ENCODE measurements at places on chromosomes 12 and 14.

- no peak for DNase-seq
Observed at GRCh38 chr12:67594888-67595287, 53.7 kb upstream of the DYRK2 start.

DNA sequence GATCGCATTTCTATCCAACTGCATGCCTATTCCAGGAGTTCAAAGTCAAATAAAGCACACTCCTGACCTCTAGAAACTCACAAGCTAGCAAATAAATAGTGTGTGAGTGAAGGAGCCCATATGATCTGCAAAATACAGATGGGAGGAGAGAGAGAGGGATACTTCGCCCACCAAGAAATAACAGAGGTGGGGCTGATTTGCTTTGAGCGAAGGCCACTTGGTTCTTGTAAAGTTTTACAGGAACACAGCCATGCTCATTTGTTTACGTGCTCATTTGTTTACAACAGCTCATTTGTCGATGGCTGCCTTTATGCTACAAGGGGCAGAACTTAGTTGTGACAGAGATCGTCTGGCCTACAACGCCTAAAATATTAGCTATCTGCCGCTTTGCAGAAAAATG is 63.4 kb upstream of the GPATCH2L start:
- no peak for DNase-seq

DNA sequence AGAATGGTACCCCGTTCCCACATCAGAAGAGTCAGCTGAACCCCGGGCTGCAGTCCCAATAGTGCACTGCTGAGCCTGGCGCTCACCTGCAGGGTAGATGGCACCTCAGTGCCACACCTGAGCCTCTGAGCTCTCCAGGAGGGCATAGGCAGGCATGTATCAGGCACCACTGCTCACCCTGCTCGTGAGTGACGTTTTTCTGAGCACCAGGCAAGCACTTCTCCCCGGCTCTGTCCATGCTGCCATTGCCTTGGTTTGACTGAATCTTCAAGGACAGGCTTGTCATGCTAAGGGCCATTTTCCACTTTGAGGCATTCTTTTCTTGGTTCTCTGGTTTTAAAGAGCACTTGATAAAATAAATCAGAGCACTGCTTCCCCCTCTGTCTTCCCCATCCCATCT is 161.6 kb upstream of the PRMT8 start:
- no peak for DNase-seq

DNA sequence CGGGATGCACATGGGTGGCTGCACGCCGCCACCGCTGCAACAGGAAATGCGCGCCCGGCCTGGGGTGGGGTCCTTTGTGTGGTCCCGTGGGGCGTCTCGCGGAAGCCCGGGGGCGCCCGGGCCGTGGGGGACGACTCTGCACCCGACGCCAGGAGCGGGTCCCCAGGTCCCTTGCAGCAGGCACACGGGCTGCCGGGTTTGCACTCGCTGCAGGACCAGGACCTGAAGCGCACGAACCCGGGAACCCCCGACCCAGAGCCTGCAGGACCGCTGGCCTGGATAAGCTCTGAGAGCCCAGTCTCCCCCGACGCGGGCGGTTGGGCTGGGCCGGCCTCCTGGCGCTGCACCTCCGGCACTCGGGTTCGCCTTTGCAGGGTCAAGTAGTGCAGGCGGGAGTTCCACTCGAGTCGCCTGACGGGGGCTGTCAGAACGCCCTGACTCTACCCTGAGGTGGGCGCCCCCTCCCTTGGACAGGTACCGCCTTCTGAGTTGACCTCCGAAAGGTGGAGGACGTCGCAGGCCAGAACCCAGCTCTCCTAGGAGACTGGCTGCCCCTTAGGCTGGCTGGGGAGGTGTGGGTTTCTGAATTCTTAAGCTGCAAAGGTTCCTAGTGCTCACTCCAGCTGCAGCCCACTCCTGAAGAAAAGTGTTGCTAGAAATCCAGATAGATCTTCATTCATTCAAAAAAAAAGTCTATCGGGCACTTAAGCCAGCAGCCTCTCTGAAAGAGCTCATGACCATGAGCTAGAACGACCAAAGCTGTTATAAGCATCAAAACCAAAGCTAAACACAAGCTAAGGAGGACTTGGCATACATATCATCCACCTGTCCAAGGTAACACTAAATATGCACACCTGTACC is 68.0 kb downstream of the RNF34 start:
- DNase-seq = no peak

GRCh38 chr14:72686101-72686500 is 207.8 kb downstream of the DPF3 start:
- DNase-seq = no peak

DNA sequence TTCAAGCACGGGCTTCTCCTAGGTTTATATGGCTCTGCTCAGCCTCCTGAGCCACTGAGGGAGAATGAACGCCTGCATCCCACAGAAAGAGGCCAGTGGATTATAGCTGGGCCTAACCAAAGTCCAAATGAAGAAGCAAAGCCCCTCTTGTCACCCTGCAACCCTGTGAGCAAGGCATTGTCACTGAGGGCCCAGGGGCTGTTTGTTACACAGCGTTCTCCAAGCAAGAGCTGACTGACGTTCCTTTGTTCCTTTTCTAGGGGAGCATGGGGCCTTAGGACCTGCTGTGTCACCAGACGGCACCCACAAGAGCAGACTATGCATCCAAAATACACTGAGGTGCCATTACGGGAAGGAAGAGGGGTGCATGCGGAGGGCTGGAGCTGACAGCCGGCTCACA is 4.3 kb upstream of the FBRSL1 start:
- no peak for DNase-seq

DNA sequence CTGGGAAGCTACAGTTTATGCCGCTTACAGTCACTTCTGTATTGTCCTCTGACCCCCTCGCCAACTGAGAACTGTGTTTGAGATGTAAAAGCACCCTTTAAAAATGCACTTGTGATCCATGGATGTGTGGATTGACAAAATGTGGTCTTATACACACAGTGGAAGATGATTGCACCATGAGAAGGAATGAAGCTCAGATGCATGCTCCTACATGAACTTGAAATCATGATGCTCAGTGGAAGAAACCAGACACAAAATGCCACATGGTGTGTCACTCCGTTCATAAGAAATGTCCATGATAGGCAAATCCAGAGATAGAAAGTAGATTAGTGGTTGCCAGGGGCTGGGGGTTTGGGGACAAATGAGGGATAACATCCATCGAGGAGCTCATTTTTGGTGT is 58.0 kb downstream of the PITPNM2 start:
- DNase-seq = no peak

GRCh38 chr14:35229084-35229791 is 62.9 kb upstream of the PSMA6 start:
- no peak for DNase-seq

GRCh38 chr14:100736269-100737180 is 9.8 kb downstream of the DLK1 start:
- peak; percentile 9 for DNase-seq

Measured in T-helper 1 cell (primary cell).